ENCODE measurements at places on chromosomes 2 and 18.

DNA sequence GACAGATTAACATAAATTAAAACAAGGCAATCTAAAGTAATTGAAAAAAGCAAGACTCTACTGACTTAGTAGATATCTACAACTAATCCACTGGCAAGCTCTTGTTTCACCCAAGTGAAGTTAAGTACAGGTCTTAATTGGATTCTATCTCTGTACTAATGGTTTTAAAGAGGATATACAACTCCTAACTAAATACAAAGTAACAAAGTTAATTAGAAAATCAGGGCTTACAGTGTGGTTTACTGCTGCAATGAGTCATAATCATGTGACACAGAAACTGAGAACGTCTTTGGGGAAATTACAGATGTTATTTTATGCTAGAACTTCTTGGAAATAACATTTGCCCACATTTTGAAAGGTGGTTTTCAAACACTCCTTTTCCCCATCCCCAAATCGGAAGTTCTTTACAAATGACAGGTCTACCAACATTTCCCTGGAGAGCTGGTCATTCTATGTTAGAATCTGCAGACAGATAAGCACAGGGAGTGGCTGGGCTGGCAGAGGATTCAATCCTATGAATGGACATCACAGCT, 245.3 kb downstream of the STK39 start:
- no peak for DNase-seq

DNA sequence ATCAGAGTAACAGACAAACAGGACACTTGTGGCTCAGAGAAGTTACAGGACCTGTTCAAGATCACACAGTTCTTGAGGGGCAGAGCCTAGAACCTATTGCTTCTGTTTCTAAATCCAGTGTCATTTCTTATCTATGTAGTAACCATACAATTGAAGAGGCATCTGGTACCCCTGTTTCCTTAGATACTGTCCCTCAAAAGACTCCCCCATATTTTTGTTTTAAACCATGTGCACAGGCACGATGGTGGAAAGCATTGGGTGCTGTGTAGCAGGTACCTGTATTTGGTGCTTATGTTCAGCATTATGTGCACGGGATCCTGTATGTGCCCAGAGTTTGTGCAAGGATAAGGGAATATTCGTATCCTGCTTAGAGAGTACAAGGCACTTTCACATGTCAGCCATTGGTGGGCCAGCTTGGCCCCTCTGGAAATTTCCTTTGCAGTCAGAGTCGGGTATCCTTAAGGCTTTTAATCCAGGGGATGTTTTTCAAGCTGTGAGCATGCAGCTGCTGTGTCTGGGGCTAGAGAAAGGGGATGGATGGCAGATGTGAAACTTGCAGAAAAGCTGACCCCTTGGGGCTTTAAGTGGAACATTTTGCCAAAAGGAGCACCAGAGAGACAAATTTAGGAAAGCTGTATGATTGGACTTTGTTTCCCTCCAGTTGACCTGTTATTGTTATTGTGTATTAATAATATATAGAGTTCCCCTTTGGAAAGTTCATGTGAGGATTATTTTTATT, 2.1 kb downstream of the LBH start:
- DNase-seq: no peak

- DNase-seq: no peak
These were observed 45.2 kb downstream of the ACVR1 start for GRCh38 chr2:157830696-157831570.

DNA sequence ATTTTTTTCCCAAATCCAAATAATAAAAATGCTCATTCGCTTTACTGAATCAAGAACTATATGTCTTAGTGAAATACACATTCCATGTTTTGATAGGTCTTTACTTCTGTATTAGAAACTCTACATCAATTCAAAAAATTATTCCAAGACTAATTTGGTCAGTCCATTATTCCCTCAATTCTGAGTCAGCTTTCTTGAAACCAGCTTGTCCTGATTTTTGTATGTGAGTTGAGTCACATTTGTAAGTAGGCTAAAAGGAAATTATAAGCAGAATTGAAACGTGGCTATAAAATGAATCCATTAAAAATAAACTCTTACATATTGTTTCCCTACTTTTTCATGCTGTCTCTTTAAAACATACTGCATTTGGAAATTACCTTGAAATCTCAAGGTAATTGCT, 113.0 kb downstream of the DNER start:
- DNase-seq: no peak

GRCh38 chr2:26049641-26050040, 15.8 kb downstream of the RAB10 start:
- DNase-seq: no peak

GRCh38 chr2:96113367-96113677, 3.0 kb downstream of the ADRA2B start:
- peak; percentile 59 for DNase-seq

DNA sequence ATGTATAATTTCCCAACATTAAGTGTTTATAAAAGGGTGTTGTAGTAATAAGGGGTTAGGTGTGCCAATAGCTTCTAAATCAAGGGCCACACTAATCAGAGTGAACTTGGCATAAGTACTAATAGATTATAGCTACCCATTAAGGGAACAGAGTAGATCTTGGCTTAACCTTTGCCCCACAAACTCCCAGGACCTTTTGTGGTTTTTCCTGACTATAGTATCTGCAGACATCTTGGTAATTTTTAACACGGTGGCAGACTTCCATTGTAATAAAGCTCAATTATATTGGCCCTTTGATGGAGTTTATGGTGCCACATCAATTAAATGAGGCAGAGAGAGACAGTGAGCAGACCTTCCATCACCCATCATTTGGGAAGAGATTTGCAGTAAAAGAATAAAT, 358.5 kb upstream of the HNRNPA3 start:
- DNase-seq: no peak

- DNase-seq: no peak
These were observed 26.1 kb downstream of the ADCY3 start for GRCh38 chr2:24893934-24894333.

- no peak for DNase-seq
These were observed 24.4 kb downstream of the PKP4 start for GRCh38 chr2:158481116-158481515.

GRCh38 chr18:45829855-45830254, 4.4 kb downstream of the SIGLEC15 start:
- DNase-seq: no peak

GRCh38 chr2:44360749-44361329, 455 bp downstream of the PREPL start:
- peak; percentile 12 for DNase-seq

DNA sequence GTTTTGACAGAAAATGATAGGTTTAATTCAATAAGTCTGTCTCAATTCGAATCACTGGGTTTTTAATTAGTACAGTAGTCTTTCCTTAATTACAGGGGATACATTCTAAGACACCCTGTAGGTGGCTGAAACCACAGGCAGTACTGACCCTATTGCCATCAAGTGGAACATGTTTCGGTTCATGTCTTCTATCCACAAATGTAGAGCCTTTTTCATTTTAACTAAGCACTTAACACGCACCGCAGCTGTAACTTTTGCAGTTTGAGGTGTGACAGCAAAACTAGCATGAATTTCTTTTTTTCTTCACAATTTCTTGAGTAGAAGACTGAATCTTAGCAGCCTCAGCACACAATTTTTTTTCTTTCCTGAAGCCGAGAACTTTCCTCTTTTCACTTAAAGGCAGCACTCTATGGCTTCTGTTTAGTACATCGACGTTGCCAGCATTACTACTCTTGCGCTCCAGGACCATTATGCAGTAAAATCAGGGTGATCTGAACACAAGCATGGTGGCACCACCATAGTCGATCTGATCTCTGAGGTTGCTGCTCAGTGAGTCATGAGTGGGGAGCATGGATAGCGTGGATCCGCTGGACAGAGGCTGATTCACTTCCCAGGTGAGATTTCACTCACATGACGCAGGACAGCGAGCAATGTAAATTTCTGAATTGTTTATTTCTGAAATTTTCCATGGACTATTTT, 805.1 kb downstream of the RNF144A start:
- no peak for DNase-seq

GRCh38 chr2:46132996-46133395, 164.2 kb upstream of the EPAS1 start:
- no peak for DNase-seq

DNA sequence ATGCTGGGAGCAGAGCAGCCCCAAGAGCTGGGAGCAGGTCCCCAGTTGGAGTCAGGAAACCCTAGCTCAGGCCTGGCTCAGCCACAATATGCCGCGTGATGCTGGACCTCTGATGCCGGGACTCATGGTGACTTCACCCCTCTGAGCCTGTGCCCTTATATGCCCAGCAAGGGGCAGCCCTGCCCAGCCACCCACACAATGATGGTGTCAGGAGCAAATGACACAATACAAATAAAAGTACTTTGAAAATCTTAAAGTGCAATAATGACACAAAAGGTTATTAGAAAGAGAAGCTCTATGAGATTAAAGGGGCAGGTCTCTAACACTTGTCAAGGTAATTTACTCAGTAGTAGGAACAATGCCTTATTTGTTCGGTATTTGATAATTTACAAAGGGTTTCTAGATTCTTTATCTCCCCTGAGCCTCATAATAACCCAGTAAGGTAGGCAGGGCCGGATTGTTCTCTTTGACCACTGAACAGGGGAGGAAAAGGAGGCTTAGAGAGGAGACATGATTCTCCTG, 18.3 kb upstream of the KIF3C start:
- no peak for DNase-seq

DNA sequence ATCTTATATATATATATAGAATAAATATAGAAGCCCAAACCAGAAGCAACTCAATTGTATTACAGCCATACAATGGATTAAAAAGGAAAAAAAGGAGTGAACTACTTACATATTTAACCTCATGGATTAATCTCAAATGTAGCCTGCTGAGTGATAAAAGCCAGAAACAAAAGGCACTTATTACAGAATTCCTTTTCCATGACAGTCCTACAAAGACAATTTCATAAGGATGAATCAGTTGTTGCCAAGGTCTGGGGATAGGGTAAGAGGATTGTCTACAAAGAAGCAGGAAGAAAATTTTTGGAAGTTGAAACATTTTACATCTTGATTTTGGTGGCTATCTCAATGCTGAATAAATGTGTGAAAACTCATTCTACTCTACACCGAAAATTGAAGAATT, 103.9 kb upstream of the DCC start:
- DNase-seq: no peak

DNA sequence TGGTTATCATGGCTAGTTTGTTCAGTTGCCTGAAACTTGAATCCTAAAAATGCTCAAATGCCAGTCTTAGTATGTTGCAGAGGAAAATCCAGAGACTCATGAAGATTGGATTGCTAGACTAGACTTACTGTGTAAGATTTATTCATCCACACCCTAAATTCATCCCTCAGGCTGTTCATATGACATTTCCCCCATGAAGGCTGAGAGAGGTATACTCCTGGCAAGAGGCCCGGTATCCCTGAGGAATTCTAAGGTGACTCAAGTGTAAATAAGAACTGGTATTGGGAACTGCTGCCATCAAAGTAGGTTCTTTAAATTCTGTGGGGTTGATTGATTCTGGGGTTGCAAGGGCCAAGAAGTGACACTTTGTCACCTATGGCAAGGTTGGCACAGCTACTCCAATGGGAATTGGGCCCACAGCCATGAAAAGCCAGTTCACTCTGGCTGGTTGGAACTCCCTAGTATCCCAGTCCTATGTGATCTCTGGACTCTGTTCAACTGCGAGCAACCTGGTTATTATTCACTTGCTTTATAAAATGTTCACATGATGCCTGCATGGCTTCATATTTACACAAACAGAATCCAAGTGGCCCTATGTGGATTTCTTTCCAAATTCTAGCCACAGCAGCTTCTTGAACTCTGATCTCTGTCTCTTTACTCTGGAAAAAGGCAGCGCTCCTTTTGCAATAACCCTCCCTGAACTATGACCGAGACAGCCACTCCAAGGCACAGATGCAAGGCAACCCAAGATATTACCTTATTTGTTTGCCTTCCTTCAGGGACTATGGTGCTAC, 429.1 kb downstream of the CBLN2 start:
- DNase-seq: no peak

GRCh38 chr2:2332381-2332780, 1.3 kb upstream of the MYT1L start:
- DNase-seq: no peak

DNA sequence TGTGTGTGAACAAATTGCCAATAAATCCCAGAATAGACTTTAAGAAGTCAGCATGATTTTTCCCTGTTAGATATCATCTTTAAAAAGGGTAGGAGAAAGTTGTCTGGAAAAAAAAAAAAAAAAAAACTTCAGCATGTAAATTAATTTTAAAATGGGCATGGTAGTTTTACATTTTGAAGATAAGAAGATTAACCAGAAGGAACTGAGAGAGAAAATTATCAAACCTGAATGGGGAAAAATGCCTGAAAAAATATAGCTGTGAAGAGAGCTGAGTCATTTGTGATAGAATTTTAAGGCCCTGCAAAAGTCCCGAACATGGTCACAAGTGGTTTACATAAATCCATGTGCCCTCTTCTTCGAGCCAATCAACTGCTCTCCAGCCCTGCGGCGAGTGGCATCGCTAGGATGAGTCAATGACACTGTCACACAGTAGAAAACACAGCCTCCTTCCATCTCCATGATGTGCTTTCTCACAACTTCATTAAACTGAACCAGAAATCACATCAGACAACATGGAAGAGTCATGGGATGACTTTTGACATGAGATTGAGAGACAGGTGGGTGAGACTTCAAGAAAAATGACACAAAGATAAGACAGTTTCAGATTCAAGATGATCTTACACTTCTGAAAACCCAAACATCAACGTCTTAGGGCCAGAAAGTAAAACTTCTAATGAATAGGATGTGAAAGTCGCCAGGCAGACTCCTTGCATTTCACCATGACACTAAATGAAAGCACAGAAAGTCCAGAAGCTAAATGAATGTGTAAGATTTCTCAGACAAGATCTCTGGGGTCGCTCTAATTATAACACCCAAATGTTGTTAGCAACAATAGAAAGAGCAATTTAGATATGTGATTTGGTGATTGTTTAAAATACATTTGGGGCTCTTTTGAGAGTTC, 273.0 kb upstream of the ID2 start:
- peak; percentile 31 for DNase-seq

- DNase-seq: no peak
These were observed 51.3 kb upstream of the CAB39 start for GRCh38 chr2:230661072-230661957.

- DNase-seq: no peak
These were observed 1356.5 kb upstream of the LRRTM1 start for GRCh38 chr2:81661081-81661480.

DNA sequence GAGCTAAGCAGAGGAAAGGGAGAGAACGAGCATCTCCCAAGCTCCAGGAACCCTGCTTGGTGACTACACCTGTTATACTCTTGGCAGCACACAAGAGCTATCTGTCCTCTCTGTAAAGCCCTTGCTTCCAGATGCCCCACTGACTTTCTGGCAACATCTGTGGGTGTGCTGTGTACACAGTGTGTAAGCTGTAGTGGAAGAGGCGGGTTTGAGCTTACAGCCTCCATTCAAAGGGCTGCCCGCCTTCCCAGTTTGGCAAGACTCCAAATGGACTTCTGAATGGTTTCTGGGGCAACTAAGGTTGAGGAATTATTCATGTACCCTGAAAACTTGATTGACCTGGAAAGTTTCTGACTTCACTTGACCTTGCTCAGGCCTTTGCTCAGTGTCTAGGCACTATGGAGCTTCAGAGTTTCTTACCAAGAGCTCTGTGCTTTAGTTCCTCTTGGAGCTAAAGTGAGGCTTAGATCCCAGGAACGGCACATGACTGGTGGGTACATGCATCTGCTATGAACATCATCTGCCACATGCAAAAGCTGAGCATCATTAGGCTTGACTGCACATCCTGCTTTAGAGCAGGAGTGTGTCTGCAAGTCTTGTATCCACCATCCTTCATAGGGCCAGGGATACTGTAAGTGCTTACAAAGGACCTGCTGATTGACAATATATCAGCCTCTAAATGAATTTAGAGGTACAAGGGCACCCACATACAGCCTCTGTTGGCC, 290.9 kb upstream of the SIX2 start:
- DNase-seq: peak; percentile 61

- DNase-seq: no peak
These were observed 61.4 kb downstream of the GREB1L start for GRCh38 chr18:21303445-21303844.
